ENCODE measurements at places on chromosomes 6 and 20.

DNA sequence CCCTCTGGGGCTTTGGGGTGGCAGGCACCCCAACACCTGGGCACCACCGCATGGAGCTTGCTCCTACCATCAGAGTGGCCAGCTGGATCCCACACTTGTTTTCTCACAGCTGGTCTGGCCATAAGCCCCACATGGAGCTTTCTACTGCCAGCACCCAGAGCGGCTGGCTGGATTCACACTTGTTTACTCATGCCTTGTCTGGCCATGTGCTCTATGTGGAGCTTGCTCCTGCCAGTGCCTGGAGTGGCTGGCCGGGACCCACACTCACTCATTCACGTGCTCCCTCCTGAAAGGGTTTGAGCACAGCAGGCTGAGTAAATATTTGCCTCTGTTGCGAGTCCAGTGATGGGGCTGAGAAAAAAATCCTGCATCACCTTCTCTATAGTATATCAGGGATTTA lies 487.0 kb downstream of the CD109 start:
- no peak for DNase-seq

DNA sequence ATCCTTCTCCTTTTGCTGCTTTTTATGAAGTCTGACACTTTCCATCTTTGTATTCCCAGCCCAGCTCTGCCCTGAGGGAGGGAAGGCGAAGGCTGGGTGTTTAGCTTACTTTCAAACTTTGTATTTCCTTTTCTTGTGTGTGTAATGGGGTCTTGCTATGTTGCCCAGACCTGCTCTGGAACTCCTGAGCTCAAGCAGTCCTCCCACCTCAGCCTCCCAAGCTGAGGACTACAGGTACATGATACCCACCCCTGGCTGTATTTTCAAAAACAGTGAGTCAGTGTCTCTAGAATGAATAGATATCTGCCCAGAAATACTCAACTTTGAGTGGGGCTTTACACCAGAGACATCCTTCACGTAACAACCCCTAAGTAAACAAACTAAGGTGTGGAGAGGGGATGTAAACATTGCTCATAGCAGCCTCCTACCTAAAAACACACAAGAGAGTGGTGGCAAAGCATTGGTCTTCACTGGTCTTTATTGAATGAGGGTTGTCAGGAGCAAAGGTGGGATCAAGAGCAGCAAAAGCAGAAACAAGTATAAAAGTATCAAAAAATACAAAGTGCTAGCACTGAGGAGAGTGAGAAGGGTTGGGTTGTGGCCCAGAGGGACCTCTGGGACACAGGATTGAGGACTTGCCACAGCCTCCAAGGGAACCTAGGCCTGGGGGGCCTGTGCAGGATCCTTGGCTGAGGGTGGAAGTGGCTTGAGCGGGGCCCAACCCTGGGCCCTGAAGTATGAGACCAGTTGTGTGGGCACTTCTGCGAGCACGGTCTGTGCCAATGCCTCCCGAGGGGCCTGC lies 10.2 kb downstream of the SPAG4 start:
- DNase-seq, result no peak

- no peak for DNase-seq
Observed at GRCh38 chr6:141463237-141463977, 669.3 kb upstream of the GJE1 start.

DNA sequence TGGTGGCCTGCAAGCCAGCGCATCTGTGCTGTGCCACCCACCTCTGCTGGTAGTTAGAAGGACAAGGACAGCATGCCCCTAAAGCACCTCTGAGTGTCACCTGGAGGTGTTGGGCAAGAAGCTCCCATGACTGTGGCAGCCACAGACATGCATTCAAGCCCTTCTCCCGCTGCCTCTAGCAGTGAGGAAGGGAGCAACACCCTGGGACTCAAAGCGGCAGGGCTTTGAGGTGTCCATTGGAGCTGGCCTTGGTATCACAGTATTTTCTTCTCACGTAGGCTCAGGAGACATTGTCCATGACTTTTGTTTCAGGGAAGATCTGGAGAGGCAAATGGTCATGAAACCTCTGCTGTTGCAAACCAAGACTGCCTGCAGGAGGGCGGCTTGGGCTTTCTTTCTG lies 140.8 kb upstream of the RIN2 start:
- DNase-seq, result no peak

DNA sequence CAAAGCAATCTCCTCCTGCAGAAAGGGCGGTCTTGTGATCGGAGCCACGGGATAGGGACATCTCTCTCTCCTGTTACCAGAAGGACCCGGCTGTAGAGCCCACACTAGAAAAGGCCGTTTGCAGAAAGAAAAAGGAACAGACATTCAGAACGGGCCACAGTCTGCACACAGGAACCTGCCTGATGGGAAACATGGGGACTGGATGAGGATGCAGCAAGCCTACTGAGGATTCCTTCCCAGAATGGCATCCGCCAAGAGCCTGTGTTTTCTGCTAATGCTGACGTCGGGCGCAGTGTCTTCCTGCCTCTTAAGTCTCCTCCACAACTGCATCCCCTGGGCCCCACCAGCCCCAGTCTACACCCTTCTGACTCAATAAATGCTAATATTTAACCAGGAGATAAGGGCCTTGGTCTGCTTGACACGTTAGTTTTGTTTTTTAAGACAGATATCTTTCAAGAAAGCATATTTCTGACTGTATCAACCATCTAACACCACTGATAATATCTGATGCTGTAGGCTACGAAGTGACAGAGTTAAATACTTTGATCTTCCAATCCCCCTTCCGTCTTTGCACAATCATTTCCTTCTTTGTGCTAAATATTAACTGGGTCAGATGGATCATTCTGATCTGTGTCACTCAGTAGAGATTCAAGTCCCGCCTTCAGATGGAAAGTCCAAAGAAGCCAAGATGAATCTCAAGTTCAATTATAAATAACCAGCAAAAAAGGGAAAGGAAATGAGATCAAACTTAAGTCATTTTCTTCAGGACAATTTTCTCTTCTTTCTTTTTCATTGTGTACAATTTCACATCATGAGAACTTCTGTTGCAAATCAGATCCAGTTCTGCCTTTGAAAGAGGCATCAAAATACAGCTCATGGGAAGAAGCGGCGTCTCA lies 20.7 kb downstream of the FAM50B start:
- peak; percentile 24 for DNase-seq

GRCh38 chr20:38985603-38986170 lies 23.5 kb downstream of the DHX35 start:
- DNase-seq, result no peak

GRCh38 chr6:6883011-6883410 lies 224.8 kb upstream of the RREB1 start:
- no peak for DNase-seq

GRCh38 chr20:8829256-8829655 lies 239.6 kb upstream of the PLCB4 start:
- DNase-seq, result no peak

DNA sequence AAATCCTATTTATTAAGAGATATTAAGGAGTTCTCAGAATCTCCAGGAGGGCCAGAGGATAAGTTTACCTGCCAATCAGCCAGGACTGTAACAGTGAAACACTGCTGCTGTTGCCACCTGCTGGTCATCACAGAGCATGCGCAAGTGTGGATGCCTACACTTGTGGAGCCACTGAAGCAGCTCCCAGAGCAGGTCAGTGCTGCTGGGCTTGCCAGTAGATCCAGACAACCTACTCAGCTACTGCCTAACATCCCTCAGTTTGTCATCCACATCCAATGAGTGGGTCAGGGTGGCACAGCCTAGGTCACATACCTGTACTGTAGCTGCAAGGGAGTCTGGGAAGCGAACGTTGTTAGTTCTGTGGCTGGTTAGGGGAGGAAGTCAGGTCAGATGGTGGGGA lies 18.3 kb upstream of the NHSL1 start:
- DNase-seq, result peak; percentile 68

DNA sequence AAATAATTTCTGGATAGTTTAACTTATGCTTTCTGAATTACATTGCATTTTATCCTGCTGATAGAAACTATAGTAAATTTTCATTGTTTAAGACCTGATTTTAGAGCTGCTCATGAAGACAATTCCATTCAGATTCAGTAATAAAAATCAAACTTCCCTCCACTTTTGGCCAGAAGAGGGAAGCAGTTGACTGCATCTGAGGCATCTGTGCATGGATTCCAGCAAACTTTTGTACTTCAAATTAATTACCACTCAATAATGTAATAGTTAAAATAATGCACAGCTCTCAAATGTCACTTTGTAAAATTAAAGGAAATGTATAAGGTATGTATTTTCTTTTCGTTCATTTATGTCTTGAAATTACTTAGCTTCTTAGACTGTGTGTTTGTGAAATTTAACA lies 64.2 kb upstream of the SLC35B3 start:
- no peak for DNase-seq

DNA sequence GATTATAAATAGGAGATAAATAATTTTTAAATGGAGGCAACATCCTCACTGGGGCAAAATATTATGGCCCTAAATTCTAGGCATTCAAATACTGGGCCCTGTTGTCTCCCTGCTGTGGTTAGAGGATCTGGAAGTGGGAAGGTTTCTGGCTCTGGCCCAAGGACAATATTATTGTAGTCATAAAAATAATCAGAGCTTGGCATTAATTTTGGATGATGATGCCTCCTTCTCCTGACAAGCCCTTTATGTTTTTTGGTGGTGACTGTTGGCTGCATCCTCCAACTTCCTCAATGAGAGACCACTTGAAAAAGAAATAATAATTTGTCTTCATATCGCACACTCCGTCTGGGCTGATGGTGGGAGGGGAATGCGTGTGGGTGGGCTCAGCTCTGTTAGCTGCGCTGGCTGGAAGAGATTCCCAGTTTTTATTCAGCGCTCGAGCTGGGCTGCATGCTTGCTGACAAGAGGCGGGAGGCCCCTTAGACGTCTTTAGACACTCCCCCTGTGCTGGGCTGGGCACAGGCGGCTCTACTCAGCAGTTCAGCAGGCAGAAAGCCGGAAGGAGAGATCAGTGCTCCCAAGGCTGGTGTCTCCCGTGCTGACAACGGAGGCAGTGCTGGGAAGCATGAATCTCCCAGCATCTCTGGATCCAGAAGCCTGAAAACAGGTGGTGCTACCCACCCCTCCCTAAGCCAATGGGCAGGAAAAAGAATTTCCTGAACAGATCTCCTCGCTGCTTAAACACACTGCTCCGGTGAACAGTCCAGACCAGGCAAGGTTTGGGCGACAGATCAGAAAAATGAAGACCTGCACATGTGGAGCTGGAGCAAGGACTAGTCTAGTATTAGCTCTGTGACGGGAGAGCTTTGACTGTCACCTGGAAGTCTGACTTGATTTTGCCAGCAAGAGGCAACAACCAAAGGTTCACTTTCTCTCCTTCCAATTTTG lies 97.7 kb downstream of the SYCP2 start:
- peak; percentile 9 for DNase-seq

GRCh38 chr6:160978141-160978901 lies 13.2 kb upstream of the MAP3K4 start:
- DNase-seq, result peak; percentile 63

DNA sequence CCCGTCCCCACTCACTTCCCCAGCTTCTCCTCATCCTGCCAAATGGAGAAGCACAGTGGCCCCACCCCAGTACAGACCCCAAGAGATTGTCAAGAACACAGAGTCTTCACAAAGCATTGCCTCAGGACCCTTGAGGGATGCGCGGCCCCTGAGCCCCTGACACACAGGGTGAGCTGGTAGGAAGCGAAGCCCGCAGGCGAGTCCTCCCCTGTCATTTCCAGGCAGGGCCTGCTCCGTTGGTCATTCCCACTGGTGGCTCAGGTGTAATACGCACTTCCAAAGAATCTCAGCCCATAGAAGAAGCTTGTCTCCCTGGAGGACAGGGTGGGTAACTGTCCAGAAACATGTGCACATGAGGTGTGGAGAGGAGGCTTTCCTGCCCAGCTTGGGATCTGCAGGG lies 404.2 kb downstream of the THBS2 start:
- no peak for DNase-seq

- no peak for DNase-seq
Observed at GRCh38 chr20:32067234-32067821, 15.3 kb downstream of the HCK start.

DNA sequence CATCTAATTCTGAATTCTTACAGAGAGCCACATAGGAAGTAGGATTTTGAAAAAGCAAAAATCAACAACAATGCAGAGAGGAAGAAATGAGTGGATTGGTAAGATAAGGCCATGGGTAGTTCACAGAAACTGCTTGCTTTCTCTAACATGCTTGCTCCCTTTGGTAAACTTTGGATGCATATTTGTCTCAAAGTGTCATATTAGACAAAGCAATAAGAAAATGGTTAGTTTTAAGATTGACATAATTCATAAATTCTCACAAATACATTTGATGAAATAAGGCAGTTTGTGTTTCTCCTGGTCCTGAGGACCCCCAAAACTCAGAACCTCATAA lies 31.7 kb downstream of the UTRN start:
- DNase-seq, result no peak

GRCh38 chr20:32238483-32239425 lies 31.1 kb downstream of the POFUT1 start:
- no peak for DNase-seq

- DNase-seq, result peak; percentile 75
Observed at GRCh38 chr6:36028877-36029324, 1.3 kb downstream of the MAPK14 start.

DNA sequence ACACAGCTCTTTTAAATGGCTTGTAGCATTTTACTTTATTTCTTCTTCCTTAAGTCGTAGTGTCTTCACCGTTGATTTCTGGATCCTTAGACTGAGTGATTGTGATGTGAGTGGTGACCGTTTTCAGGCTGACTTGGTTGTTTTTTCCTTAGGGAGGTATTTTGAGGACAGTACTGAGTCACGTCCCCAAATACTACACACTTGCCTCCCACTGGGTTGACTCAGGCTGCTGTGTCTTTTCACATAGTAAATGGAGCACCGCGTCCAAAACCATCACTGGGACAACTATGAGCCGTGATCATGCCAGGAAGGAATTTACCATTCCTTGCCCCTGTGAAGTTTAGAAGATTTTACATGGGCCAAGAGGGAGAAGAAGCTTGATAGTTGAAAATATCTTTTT lies 174.1 kb downstream of the FARS2 start:
- DNase-seq, result no peak

GRCh38 chr6:130896249-130896648 lies 69.0 kb downstream of the SMLR1 start:
- DNase-seq, result no peak

DNA sequence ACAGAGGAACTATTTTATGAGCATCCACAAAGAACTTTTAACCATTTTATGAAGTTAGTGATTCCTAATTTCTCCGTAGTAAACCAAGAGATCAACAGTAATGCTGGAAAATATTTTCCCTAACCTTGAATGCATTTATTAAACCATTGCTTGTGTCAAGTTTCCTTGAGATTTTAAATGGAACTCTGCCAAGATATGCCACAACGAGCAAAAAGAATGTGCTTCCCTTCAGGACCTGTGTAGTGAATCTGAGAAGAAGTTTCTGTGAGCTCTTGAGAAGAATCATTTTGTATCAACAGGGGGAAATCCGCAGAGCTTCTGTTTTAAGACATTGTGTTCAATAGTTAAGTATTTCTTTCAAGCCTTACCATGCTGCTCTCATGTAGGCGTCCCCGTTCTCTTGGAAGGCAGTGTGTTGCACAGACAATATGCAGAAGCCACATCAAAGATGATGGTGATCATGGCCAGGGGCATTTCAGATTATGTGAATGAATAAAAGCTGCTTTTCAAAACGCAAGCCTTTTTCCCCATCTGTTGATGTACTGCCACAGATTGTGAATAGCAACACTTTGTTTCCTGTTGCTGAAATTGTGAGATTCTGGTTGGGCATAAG lies 439.8 kb downstream of the BMP2 start:
- no peak for DNase-seq
